SHP77 treated with DMSO at 0.1 percent for 48 hours (cell line): ENCODE measurements at places on chromosomes 2 and 18.

DNA sequence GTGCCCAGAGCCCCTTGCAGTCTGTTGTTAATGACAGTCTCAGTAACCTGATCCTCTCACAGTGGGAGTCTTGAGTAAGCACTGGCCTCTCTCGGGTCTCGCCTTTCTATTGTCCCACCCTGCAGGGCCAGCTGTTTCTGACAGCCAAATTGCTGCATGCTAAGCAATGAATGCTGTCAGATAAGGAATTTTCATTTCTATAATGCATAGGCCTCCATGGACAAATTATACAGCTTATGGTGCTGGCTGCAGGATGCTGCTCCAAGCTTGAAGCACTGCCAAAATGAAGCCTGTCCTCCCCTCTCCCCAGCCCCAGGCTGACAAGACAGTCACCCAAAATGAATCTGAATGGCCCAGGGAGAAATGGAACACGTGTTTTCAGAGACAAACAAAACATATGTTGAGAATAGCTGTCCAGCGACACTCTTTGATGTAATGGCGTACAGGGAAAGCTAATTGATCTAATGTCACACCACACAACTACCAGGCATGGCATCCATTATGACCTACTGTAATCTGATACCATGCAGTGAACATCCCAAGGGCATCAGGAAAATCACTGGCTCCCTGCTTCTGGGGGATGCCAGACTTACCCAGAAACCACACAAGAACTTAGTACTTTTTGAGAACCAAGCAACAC is 36.8 kb downstream of the ACVR1 start:
- peak; percentile 4 for DNase-seq

DNA sequence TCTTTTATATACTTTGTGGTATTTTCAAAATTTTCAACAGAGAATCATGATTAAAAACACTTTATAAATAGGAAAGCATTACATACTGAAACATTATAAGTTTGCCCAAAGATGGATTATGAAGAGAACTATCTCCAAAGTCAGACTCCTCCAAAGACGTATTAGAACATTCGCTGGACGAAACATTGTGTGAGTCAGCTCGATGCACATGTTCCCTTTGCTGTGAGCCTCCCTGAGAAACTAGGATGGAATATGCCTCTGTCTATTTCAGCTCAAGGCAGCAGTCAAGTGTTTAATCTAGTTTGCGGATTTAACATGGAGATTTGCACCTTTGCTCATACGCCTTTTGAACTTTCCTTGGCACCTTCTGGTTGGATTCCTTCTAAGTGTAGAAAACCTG is 92.2 kb upstream of the NCKAP5 start:
- no peak for DNase-seq

DNA sequence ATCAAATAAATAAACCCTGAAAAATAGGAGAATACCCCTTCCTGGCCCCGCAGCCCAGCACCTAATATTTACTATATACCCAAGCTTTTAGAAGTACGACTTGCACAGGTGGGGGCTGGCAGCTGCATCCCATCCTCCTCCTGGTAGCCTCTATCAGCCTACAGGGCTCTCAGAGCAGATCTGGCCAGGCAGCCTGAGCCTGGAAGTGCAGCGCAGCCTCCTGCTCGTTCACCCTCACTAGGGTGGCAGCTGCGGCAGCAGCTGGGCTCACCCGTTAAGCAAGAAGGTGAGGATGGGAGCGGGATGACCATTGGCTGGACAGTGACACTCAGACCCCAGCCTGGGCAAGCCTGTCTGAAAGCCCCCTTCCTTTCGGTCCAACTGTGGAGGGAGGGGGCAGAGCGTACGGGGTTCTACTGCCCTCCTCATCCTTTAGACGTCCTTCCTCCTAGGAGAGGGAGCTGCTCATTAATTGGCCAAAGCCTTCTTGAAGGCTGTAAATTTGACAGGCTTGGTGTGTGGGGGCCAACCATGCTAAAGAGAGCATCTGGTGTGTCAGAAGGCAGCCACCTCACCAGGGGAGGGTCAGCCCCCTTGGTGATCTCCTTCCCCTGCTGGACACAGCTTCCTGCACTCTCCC is 23.3 kb downstream of the MPHOSPH10 start:
- no peak for DNase-seq

DNA sequence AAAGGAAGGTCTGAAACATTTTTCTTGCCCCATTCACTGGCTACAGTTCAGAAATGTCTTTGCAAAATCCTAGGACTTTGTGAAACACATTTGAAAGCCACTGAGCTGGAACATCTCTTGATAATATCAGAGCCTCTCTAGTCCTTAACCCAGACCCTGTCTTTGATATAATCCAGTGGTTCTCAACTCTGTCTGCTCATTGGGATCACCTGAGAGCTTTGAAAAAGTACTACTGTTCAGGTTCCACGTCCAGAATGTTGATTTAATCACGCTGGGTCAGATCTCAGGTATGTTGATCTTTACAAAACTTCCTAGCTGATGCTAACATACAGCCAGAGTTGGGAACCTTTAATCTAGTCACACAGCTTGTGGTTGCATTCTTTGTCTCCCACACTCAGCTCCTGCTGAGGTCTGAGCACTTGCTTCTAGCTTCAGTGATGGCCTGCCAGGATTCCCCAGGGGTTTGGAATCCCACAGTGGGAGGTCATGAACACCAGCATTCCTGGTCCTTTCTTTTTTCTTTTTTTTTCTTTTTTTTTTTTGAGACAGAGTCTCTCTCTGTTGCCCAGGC is 262.7 kb downstream of the SETBP1 start:
- DNase-seq: no peak

GRCh38 chr2:152627351-152627957 is 89.8 kb downstream of the PRPF40A start:
- no peak for DNase-seq

DNA sequence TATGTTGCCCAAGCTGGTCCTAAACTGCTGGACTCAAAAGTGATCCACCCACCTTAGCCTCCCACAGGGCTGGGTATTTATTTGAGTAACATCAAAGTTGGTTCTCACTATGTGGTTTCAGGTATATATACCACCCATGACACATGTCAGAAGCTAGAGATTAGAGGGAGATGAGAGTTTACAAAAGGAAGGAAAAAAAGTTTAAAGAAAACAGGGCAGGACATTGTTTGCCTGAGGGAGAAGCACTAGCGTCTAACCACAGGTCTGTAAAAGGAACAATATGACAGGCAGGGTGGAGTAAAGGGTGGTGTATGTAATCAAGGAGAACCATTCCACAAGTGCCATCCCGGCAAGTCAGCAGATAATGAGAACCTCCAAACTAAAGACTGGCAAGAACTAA is 8.5 kb downstream of the CEP76 start:
- DNase-seq: no peak

DNA sequence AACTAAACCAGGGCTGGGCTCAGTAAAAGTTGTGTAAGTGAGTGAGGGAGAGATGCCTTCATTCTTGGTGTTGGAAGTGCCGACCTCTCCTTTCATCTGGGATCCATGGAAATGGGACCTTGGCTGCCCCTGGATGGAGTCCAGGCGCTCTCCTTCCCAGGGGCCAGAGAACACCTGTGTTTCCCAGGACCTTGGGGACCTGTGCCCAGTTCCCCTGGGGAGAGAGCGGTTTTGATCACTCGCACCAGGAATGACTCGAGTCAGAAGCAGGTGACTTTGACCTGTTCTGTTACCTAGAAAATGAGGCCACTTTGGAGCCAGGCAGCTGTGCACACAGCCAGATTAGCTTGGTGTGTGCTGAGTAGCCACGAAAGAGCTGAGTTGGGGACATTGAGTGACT is 97.3 kb downstream of the SH3BP4 start:
- DNase-seq: peak; percentile 6

- DNase-seq: peak; percentile 93
Observed at GRCh38 chr2:47344890-47345589, 57.9 kb upstream of the MSH2 start.

DNA sequence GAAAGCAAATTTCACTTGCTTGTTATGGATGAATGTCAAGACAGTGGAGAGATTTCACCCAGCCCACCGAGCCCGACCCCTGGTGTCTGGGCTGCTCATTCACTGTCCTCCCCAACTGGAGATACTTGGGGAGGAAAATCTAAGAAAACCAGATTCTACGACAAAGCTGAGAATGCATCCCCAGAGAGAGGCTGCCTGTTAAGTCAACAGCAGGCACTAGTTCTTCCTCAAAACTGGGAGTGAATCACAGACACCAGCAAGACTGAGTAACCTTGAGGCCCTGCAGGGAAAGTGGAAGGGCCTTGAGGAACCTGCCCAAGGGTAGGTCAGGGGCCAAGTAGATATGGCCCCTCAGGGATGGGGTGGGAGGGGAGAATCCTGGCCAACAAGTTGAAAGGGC is 34.2 kb upstream of the MLPH start:
- DNase-seq: no peak

- DNase-seq: no peak
Observed at GRCh38 chr2:24493713-24494112, 2.7 kb downstream of the NCOA1 start.

GRCh38 chr18:22286585-22286984 is 117.2 kb downstream of the GATA6 start:
- DNase-seq: no peak

GRCh38 chr18:74006143-74006542 is 141.5 kb downstream of the FBXO15 start:
- no peak for DNase-seq

- DNase-seq: no peak
Observed at GRCh38 chr2:223759569-223760430, 77.6 kb downstream of the AP1S3 start.

DNA sequence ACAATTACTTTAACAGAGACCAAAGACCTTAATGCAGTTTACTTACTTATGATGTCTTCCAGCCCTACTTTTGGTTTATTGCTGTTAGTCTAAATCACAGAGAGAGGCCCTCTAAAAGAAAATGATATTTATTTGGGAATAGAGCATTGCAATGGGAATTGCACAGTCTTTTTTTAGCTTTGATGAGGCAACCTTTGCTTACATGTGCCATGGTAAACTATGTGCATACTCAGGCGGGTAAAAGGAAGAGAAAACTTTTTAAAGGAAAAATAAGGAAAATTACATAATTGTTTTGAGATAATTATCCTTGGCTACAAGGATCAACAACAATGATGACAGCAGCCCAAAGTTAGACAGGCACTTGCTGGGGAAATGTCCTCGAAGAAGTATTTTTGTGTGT is 78.6 kb downstream of the EFEMP1 start:
- DNase-seq: no peak

- DNase-seq: no peak
Observed at GRCh38 chr18:11902522-11903292, 5.4 kb downstream of the MPPE1 start.

- no peak for DNase-seq
Observed at GRCh38 chr2:60844105-60844504, 37.3 kb upstream of the REL start.

- DNase-seq: no peak
Observed at GRCh38 chr2:8453904-8454302, 228.0 kb upstream of the ID2 start.

- DNase-seq: no peak
Observed at GRCh38 chr2:17646838-17647701, 106.5 kb downstream of the SMC6 start.

- DNase-seq: no peak
Observed at GRCh38 chr2:100242891-100243619, 79.2 kb downstream of the LONRF2 start.

GRCh38 chr2:140064243-140064642 is 1284.1 kb upstream of the NXPH2 start:
- no peak for DNase-seq

- no peak for DNase-seq
Observed at GRCh38 chr2:66849153-66849755, 414.3 kb downstream of the MEIS1 start.
